ENCODE measurements at places on chromosomes 11 and 22. TPM values are rescaled to one million over a fixed set of nuclear protein-coding genes. Genes with fewer than 3 reads are reported as not detected.

- DNase-seq: no peak
These were observed 248.6 kb upstream of the PLET1 start for GRCh38 chr11:112509300-112509699.

The RCOR2 gene
- 2.4 TPM for total RNA-seq

DNA sequence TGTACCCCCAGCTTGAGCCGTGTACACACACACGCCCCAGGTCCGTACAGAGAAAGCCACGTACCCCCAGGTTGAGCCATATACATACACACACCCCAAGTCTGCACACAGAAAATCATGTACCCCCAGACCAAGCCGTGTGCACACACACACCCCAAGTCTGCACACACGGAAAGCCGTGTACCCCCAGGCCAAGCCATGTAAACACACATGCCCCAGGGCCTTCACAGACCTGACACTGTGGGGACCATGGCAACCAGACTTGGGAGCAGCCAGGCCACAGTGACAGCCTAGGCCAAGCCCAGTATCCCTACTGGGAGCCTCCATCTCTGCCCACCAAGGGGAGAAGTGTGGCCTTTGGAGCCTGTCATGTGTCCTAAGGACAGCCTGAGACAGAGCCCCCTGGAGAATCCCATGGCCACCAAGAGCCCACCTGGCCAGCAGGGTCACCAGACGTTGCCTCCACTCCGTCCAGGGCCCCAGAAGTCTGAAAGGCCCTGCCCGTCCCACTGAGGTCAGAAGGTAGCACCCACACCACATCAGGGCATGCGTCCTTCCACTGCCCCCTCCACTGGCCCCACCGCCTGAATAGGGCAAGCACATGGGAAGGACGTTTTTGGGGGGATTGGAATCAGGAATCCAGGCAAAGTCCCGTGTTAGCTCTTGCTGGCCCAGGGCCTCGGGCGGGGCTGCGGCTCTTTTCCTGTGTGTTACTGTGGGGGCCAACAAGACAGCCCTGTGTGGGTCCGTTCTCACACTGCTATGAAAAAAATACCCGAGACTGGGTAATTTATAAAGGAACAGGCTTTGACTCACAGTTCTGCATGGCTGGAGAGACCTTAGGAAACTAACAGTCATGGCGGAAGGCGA, 636.7 kb downstream of the TBC1D22A start:
- DNase-seq: no peak

DNA sequence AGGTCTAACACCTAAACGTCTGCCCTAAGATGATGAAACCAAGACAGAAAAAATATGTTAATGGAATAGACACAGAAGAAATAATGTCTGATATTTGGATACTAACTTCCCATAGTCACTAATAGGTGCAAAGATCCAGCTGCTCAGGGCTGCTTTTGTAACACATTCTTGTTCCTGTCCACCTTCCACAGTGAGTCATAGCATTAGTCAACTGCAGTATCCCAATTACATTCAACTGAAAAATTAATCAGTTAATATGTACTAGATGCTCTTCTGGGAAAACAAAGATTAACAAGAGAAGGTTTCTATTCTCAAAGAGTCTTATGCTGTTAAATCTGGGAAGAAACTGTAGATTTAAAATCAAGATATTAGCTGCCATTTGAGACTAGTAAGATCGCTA, 47.6 kb downstream of the HEPHL1 start:
- DNase-seq: peak; percentile 78

The MRGPRX3 gene
- total RNA-seq: 0.13 TPM

The SAA1 gene
- 1.6 TPM for total RNA-seq

The CTSC gene
- total RNA-seq: 72.1 TPM

DNA sequence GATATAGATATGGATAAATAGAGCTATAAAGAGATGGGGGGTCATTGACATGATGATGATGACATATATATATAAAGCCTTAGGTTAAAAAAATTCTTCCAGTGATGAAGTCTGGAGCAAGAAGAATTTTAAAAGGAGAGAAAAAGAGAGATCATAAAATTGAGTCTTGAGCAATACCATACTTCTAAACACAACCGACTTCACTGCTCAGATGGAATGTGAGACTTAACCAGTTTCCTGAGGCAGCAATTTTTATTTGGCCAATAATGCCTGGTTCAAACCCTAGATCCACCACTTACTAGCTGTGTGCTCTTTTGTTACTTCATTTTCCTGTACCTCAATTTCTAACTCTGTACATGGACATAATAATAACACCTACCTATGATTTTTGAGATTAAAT, 229.5 kb downstream of the TTC28 start:
- no peak for DNase-seq

The SEC14L3 gene
- total RNA-seq: not detected

GRCh38 chr22:41447435-41448188, 1.0 kb upstream of the TOB2 start:
- DNase-seq: peak; percentile 27

- DNase-seq: no peak
These were observed 8.5 kb downstream of the SH3BP1 start for GRCh38 chr22:37647928-37648327.

Data from bronchial epithelial cell (primary cell).